Activated CD8-positive, alpha-beta memory T cell treated with anti-CD3 and anti-CD28 coated beads for 36 hours (primary cell): ENCODE measurements at places on chromosomes 5 and 9. TPM values are rescaled to one million over a fixed set of nuclear protein-coding genes. Genes with fewer than 3 reads are reported as not detected.

Gene FOXD4L3
- not detected for total RNA-seq

Gene FOXD4L6
- not detected for total RNA-seq

Gene ATOX1
- total RNA-seq: 110 TPM

Gene ANKRD31
- total RNA-seq: 0.65 TPM

Gene NRARP
- 3.4 TPM for total RNA-seq

Gene CATSPER3
- total RNA-seq: 0.17 TPM

Gene C5
- total RNA-seq: 1.2 TPM

Gene PCDHB11
- total RNA-seq: not detected

Gene SPINK4
- not detected for total RNA-seq

Gene MCC
- 4.8 TPM for total RNA-seq

Gene FBN2
- total RNA-seq: not detected

Gene C5orf58
- total RNA-seq: not detected

Gene RGS7BP
- not detected for total RNA-seq

Gene TIGD6
- total RNA-seq: 1.9 TPM

Gene PHF24
- not detected for total RNA-seq

Gene SLC46A2
- total RNA-seq: not detected

Gene FBP2
- not detected for total RNA-seq

Gene SPATA6L
- total RNA-seq: 0.34 TPM

Gene GGTA1
- total RNA-seq: not detected

Gene PIP5KL1
- 1.0 TPM for total RNA-seq

Gene LECT2
- total RNA-seq: not detected

Gene WDR5
- 63.6 TPM for total RNA-seq

Gene HINT2
- total RNA-seq: 70.8 TPM

Gene CDKN2B-AS1
- 0.67 TPM for total RNA-seq

Gene CD72
- total RNA-seq: 13.7 TPM

Gene UTP15
- 57.4 TPM for total RNA-seq

Gene FAM53C
- total RNA-seq: 29.7 TPM

Gene PCDHGA3
- total RNA-seq: not detected

Gene DIAPH1
- total RNA-seq: 213 TPM

Gene SPATA31D4
- not detected for total RNA-seq

Gene TRIP13
- 45.8 TPM for total RNA-seq

Gene C9
- total RNA-seq: not detected

Gene STPG3
- total RNA-seq: not detected

Gene MEIKIN
- not detected for total RNA-seq

Gene SERF1A
- 9.9 TPM for total RNA-seq

Gene PDLIM4
- total RNA-seq: 1.1 TPM

Gene SLC6A18
- not detected for total RNA-seq

Gene CD14
- total RNA-seq: 0.44 TPM

Gene APC
- 24.8 TPM for total RNA-seq

Gene CKMT2
- not detected for total RNA-seq

Gene KLHL3
- 4.0 TPM for total RNA-seq

Gene ARID3C
- 0.34 TPM for total RNA-seq

Gene CSF2
- total RNA-seq: 397 TPM

Gene ANKRD18B
- 0.73 TPM for total RNA-seq
